SJSA1 (cell line): ENCODE measurements at places on chromosomes 16 and 17. TPM values are rescaled to one million over a fixed set of nuclear protein-coding genes. Genes with fewer than 3 reads are reported as not detected.

GRCh38 chr16:84843149-84844048 is 23.6 kb downstream of the CRISPLD2 start:
- H3K27ac ChIP-seq: no peak overlapping the region
- DNase-seq: no peak
- no peaks in the 10 kb centered on the region for H3K36me3 ChIP-seq

Gene GPR139
- total RNA-seq: not detected in 2 replicates

GRCh38 chr16:4769306-4769638 is 2.3 kb upstream of the ZNF500 start:
- no peaks in the 10 kb centered on the region for H3K27me3 ChIP-seq
- peaks cover 19% of the 10 kb centered on the region for H3K4me1 ChIP-seq
- no peak overlapping the region for H3K4me3 ChIP-seq
- no peak overlapping the region for H3K27ac ChIP-seq
- no peak for DNase-seq

DNA sequence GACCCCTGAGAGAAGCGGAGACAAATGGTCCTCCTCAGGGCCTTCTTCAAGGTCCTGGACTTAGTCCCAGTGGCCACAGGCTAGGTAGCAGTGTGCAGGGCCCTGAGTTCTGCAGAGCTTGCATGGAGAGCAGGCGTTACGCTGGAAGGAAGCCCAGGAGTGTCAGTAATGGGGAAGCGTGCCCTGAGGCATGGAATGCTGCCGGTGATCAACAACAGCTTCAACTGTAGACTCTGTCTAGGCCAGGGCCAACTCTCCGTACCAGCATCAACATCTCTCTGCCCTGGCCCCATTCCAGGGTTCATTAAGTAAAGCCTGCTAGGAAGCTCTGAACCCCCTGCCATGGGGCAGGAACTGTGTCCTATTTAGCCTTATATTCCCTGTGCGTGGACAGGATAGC is 568 bp upstream of the TNK1 start:
- H3K36me3 ChIP-seq: no peaks in the 10 kb centered on the region
- no peak overlapping the region for H3K4me3 ChIP-seq
- peaks cover 53% of the 10 kb centered on the region for H3K27me3 ChIP-seq
- no peak for DNase-seq

DNA sequence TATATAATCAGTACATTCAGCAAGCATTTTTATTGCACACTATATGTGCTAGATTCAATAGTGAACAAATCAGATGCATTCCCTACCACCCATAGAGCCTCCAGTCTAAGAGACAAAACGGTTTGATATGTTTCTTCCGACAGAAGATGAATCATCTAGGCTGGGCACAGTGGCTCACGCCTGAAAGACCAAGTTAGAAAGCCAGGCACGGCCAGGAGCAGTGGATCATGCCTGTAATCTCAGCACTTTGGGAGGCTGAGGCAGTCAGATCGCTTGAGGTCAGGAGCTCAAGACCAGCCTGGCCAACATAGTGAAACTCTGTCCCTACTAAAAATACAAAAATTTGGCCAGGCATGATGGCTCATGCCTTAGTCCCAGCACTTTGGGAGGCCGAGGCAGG is 18.3 kb upstream of the COPRS start:
- H3K36me3 ChIP-seq: peaks cover 86% of the 10 kb centered on the region
- H3K4me3 ChIP-seq: no peak overlapping the region
- H3K4me1 ChIP-seq: no peaks in the 10 kb centered on the region
- DNase-seq: no peak
- H3K27ac ChIP-seq: no peak overlapping the region

Gene FOXF1
- total RNA-seq: 25.7 and 34.7 TPM in 2 replicates

DNA sequence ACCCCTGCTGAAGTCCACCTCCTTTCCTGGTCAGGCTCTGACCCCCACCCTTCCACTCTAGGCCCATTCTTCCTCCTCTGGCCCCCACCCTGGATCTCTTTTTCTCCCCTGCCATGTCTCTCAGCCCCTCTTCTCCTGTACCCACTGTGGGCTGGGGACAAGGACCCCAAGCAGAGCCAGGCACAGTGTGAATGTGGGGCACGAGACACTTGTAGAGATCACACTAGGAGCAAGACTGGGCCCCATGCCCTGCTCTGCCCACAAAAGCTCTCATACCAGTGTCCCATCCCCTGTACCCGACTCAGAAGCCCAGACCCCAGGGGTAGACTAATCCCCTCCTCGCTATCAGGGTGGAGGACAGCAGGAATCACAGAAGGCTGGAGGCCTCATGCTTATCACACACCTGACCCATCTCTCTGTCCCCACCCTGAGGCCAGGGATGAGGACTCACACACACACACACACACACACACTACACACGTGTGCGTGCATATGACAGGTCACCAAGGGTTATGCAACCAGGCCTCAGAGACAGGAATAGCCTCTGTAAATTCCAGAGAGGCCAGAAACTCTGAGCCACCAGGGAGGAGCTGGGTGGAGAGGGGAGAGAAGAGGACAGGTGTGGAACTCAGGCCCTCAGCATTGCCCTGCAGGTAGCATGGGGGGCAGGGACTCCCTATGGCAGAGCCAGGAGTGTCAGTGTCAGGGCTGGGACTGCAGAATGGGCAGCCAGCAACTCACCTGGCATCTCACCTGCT is 21.1 kb downstream of the ARHGAP27 start:
- no peaks in the 10 kb centered on the region for H3K36me3 ChIP-seq
- H3K27ac ChIP-seq: no peak overlapping the region
- H3K4me1 ChIP-seq: no peaks in the 10 kb centered on the region
- DNase-seq: no peak
- no peak overlapping the region for H3K4me3 ChIP-seq
